SK-MEL-5 (cell line): ENCODE measurements at places on chromosomes 2 and 18. TPM values are rescaled to one million over a fixed set of nuclear protein-coding genes. Genes with fewer than 3 reads are reported as not detected.

Gene BZW1
- 375 and 377 TPM in 2 replicates for total RNA-seq

Gene ABCG8
- total RNA-seq = not detected in 2 replicates

DNA sequence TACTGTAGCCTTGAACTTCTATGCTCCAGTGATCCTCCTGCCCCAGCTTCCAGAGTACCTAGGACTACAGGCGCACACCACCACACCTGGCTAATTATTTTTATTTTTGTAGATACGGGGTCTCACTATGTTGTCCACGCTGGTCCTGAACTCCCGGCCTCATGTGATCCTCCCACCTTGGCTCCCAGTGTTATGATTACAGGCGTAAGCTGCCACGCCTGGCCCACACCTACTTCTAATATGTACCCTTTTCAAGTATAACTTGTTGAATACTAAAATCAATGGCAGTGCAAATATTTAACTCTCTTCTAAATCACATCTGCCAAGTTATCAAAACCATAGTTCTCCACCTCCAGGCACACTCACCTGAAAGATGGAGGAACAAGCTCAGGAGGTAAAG, 58.7 kb downstream of the ITSN2 start:
- no peak for DNase-seq

- no peak for DNase-seq
Measured at GRCh38 chr2:189424961-189425360, 16.3 kb upstream of the WDR75 start.

- DNase-seq = no peak
Measured at GRCh38 chr2:50356858-50357257, 675.1 kb downstream of the NRXN1 start.

Gene ELOA2
- not detected in 2 replicates for total RNA-seq

Gene CIB4
- total RNA-seq = not detected in 2 replicates
